ENCODE measurements at places on chromosomes 1 and 21.

DNA sequence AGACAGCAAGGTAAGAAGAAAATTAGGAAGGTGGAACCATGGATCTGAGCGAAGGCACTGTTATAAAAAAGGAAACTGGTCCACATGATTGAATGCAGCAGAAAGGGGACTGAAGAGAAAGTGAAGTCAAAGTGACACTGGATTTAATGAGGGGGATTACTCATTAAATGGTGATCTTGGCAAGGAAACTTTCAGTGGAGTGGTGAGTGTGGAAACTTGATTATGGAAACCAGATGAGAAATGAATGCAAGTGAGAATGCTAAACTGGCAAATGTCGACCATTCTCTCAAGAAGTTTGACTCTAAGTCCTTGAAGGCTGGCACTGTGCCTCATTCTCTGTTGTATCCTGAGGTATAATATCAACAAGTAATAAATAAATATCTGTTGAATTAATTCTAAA, 23.3 kb downstream of the COLGALT2 start:
- DNase-seq, result no peak

DNA sequence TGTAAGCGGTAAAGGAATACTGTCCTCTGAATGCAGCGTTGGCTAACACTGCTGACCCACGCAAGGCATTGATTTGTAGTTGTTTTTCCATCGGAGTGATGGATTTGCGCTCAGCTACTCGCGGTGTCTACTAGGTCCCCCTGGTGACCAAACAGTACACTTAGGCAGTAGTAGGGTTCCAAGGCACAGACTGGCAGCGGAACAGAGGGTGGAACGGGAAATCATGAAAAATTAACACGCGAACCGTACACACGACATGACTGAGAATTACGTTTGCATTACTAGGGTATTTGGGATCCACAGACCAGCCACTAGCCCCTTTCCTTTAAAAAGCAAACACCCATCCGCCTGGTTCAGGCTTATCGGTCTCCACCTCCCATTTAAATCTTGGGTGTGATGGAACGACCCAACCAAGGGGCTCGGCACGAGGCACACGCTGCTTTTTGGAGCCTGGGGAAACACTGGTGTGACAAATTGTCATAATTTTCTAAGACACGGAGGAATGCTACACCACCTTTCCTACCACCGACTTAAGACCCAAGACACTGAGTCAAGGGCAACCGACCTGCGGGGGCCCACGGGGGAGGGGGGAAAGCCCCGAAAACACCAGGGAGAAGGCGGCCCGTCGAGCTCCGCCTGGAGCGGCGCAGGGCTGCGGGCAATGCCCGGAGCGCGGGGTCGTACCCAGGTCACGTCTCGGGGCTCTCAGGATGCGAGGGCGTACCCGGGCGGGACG, 699 bp downstream of the DIPK1A start:
- DNase-seq, result peak; percentile 80

DNA sequence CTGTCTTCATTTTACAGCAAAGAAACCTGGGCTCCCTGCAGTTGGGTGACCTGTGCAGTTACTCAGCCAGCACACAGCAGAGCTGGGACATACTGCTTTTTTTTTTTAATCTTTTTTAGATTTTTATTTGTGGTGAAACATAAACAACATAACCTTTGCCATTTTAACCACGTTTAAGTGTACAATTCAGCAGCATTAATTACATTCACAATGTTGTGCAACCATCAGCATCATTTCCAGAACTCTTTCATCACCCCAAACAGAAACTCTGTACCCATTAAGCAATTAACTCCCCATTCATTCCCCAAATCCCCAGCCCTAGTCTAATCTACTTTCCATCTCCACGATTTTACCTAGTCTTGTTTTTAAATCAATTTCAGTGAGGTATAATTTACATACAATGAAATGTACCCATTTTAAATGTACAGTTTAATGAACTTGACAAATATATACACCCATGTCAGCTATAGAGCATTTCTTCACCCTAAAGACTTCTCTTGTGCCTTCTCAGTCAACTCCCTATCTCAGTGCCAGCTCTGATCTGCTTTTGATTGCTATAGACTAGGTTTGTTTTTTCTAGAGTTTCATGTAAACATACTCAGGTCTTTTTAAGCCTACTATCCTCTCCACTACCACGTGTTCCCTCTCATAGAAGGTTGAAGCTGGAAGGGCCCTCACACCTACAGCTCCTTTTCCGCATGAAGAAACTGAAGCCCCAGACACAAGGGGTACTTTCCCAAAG, 37.8 kb upstream of the C8B start:
- no peak for DNase-seq

GRCh38 chr1:58785442-58786058, 1.7 kb upstream of the JUN start:
- peak; percentile 85 for DNase-seq

DNA sequence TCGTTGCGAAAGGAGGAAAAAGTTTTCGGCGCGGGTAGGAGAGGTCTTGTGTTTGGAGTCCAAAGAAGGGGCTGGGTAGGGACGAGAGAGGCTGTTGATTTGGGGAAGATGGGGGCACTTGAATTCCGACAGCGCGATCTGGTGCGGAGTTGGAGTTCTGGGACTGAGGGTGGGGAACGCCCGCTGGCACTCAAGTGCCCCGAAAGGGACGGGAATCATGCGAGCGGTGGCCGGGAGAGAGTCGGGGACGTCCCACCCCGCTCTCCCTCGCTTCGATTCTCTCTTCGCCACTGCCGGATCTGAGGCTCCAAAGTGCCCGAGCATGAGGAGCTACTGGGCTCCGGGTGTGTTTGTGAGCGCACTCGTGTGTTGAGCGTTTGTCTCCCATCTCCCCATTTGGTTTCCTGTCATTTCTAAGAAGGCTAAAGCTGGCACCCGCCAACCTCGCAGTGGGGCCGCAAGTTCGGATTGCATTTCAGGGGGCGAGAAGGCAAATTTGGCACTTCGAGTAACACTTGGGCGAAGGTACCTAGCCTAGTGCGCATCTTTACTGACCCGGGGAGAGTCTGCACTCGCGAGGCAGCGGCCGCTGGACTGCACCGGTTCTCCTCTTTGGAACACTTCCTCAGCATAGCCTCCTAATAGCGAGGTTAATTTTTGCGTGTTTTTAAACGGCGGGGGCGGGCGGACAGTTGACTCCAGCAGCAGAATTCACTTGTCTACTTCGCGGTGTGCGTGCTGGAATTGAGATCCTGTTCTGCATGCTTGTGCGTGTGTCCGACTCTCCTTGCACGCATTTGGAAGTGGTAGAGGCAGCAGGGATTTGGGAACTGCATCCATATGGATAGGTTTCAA, 1.2 kb downstream of the CHRM3 start:
- peak; percentile 78 for DNase-seq

GRCh38 chr1:186783193-186783592, 45.6 kb upstream of the PLA2G4A start:
- DNase-seq, result no peak
